ENCODE measurements at places on chromosomes 6 and 20.

DNA sequence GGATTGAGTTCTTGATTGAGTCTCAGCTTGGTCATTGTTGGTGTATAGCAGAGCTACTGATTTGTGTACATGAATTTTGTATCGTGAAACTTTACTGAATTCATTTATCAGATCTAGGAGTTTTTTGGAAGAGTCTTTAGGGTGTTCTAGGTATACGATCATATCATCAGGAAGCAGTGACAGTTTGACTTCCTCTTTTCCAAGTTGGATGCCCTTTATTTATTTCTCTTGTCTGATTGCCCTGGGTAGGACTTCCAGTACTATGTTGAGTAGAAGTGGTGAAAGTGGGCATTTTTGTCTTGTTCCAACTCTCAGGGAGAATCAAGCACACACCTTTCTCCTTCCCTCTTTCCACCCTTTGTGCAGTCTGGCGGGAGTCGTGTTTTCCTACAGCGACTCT, 26.4 kb downstream of the RPP40 start:
- no peak for DNase-seq

DNA sequence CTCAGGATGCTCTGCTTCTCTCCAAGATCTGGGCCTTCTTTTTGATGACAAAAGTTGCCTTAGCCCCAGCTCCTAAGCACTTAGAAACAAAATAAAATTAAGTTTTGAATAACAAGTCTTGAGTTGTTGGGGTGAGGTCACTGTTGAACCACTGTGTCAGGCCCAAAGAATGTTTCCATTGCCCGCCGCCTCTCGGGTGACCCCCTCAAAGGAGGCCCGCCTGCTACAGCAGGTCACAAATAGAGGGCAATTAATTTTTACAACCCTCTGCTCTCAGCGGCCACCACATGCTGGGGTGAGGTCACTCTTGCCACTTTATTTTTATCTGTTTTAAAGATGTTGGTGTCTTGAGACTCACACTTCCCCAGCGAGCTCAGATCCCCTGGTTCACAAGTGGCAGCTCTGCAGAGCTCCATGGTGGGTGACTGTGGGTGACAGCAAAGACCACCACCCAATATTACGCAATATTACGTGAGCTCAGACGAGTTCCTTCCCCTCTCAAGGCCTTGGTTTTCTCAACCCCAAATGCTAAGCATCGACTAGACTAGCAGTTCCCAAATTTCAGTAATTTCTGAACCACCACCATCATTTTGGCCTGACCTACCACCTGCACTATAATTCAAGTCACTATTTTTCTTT, 247.7 kb upstream of the PMEPA1 start:
- DNase-seq, result no peak

DNA sequence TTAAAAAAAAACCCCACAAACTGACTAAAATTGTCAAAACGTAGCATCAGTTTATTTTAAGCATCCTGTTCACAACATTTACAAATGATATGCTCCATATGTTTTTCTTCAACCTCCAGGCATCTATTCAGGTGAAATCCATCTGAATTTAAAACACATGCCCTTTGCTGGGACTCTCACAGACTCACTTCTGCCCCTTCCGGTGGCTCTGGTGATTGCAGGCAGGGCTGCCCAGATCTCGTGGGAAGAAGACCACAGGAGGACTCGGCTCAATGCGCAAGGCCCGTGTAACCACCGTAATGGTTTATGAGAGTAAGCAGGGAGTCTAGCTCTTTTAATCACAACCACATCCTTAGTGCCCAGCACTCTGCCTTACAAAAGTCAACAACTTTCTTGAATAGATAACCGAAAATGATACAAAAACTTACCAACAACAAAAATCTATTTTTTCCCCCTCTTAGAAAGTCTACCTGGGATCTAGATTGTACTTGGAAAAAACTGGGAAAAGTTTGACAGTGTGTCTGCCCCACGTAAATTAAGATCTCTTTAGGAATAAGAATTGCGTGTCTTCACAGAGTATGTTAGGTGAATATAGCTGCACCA, 139.1 kb downstream of the KIF16B start:
- peak; percentile 30 for DNase-seq

DNA sequence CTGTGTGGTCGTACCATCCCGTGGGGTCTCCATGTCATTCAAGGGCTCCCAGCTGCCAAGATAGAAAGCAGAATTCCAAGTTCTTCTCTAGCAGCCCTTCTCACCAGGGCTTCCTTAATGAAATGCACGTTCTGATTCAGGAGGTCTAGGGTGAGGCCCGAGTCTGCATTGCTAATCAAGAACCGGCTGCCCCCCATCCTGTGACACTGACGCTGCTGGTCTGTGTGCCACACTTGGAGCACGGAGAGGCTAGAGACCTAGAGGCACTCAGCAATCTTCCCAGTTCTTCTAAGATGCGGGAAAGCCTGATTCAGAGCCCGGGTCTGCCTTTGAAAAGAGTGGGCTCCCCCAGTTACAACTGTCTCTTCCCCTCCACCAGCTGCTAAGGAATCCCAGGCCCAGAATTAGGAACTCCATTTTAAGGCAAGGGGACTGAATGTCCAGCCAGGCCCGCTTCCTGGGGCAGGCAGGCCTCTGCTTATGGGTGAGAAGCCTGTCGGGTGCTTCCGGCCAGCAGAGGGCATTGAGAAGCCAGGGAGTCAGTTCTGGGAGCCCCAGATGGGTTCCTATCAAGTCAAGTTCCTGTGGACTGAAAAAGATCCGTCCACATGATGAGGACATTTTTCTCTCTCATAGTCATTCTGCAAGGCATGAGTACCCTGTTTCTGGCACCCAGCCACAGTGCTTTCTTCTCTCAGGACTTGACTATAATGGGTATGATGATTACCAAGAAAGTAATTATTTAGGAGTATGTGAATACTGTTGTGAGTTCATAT, 69.8 kb upstream of the RIN2 start:
- DNase-seq, result no peak

DNA sequence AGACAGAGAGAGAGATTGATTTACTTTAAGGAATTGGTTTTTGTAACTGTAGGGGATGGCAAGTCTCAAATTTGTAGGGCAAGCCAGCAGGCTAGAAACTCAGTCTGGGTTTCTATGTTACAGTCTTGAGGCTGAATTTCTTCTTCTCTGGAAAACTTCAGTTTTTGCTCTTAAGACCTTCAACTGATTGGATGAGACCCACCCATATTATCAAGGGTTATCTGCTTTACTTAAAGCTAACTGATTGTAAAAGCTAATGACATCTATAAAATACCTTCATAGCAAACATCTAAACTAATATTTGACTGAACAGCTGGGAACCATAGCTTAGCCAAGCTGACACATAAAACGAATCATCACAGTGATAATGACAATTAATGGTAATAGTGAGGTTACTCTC, 22.4 kb downstream of the SLC35F1 start:
- DNase-seq, result no peak

- DNase-seq, result peak; percentile 6
Measured at GRCh38 chr6:85923013-85923430, 280.3 kb upstream of the SYNCRIP start.

DNA sequence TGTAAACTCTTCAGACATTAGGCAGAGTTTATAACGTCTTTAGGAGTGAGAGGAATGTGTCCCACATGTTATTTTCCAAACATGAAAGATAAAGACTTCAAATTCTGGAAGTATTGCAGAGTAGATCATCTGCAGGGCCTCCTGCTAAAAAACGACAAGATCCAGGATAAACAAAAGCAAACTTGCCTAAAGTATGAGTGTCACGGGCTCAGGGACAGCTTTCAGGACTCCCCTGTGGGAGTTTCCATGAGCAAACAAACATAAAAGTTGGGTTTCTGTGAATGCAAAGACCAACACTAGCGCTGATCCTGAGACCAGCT, 76.9 kb downstream of the TXNDC5 start:
- no peak for DNase-seq

GRCh38 chr20:58045579-58045978, 182.9 kb downstream of the ANKRD60 start:
- no peak for DNase-seq

GRCh38 chr6:142071981-142072380, 60.7 kb upstream of the GJE1 start:
- DNase-seq, result no peak

- no peak for DNase-seq
Measured at GRCh38 chr6:122753688-122754056, 25.8 kb upstream of the FABP7 start.

- no peak for DNase-seq
Measured at GRCh38 chr20:10429443-10429981, 4.5 kb downstream of the MKKS start.

DNA sequence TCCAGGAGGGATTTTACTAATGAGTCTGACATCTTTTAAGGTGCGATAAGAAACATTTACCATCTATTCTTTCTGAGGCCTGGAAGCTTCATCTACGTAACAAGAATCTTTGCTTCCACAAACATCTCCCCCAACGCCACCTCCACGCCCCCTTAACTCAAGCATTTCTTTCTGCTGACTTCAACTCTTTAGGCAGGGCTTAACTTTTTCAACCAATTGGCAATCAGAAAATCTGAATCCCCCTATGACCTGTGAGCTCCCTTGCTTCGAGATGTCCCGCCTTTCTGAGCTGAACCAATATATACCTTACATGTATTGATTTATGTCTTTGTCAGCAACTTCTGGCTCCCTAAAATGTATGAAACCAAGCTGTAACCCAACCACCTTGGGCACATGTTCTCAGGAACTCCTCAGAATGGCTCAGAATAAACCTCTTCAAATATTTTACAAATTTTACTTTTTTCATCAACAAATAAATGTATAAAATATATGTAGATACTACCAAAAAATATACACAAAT, 11.5 kb downstream of the OR2H2 start:
- DNase-seq, result no peak

DNA sequence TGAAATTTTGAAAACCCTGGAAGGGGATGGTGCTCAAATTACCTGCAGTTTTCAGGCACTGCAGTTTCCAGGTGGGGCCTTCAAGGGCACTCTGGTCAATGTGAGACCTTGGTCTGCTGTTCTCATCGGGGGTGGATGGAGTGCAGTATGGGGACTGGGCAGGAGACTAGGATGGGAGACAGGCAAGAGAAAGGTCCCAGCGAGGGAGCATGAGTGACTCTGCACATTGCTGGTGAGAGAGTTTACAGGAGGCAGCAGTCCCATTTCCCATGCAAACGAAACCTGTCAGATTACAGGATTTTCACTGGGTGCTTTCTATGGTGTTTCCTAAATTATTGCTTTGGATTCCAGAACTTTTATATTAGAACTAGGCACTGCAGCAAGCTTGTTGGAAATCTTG, 73.5 kb upstream of the DTNBP1 start:
- DNase-seq, result no peak

- DNase-seq, result no peak
Measured at GRCh38 chr6:125668071-125668470, 81.4 kb upstream of the HEY2 start.

GRCh38 chr20:51171141-51171540, 148.2 kb upstream of the KCNG1 start:
- no peak for DNase-seq

Data from NCI-H1048 (cell line).